ENCODE measurements at places on chromosomes 2 and 18. TPM values are rescaled to one million over a fixed set of nuclear protein-coding genes. Genes with fewer than 3 reads are reported as not detected.

GRCh38 chr18:74902147-74902455, 304.4 kb downstream of the ZNF407 start:
- DNase-seq = no peak

GRCh38 chr2:18762667-18763066, 173.3 kb upstream of the NT5C1B start:
- no peak for DNase-seq

- DNase-seq = no peak
These were observed 351.7 kb downstream of the RAD51AP2 start for GRCh38 chr2:17166506-17166905.

DNA sequence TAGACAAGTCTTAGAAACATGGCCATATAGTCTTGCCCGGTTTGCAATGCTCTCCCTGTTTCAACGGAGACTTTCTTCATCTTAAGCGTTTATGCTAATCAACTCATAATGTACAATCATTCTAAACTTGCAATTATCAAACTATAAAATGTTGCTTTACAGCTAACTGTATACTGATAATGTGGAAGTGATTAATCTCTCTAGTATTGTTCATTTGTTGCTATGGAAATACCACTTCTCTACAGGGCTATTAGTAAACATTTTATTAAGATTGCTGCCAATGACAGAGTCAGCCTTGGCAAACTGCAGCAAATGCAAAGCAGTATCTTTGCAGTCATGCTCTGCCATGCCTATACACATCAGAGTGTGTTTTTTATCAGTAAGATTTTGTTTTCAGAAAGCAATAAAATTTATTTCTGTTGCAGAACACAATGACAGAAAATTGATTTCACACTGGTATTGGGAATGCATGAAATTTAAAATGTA, 1201.8 kb upstream of the CDH2 start:
- DNase-seq = no peak

DNA sequence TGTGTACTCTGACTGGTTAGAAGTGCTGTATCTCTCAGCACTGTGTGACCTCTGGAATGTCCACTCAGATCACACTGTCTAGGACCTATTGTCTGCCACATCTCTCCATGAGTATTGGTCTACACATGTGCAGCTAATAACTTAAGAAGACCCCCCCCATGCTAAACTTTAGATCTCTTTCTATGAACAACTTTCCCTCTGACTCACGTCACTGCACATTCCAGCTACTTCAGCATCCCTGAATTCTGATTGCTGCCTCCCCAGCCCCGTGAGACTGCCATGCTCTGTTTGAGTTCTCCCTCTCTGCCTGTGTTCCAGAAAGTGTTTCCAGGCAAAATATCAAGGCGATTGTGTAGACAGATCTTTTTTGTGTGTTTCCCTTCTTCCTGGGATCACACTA, 41.8 kb downstream of the RAPGEF4 start:
- no peak for DNase-seq

- no peak for DNase-seq
These were observed 202.4 kb downstream of the FHOD3 start for GRCh38 chr18:36499938-36500337.

GRCh38 chr18:6728331-6728730, 1.2 kb upstream of the ARHGAP28 start:
- DNase-seq = no peak

DNA sequence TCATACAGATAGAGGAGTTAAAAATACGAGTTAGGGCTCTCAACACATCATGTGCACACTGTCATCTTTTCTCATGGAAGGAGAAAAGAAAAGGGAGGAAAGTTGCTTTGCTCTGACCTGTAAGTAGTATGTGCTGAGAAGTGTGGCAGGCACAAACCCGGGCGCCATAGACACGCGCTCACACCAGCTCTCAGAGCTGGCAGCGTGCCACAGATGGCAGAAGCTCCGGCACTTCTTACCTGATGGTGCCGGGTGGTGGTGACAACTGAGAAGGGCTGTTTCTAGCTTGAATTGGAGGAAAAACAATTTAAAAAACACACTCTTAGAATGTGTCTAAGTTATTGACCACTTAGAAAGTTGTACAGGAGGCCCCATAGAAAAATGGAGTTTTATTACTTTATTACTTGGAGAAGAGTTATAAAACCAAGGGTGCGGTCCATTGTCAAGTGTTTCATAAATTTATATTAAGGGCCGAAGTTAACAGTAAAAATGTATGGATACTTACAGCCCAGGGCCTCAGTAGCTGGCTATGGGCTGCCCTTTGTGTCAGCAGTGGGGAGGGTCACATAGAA, 92.2 kb downstream of the DPP4 start:
- DNase-seq = no peak

- peak; percentile 62 for DNase-seq
These were observed 77.2 kb upstream of the TXNDC2 start for GRCh38 chr18:9808295-9809241.

DNA sequence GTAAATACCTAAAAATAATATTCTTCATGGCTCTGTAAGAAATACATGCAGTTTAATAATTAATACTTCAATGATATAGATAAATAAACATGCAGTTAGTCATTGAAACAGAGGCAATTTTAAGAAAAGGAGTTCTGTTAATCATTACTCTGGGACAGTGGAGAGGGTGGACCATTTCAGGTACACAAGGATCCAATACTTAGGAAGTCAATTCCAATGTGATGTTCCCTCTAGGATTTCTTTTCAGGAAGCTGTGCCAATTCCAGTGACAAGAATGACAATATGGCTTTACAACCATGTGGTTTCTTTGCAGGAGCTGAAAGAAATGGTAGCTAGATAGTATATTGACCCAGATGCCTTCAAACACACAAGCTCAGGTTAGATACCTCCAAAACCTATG, 175.8 kb upstream of the NETO1 start:
- no peak for DNase-seq

GRCh38 chr2:25335204-25335603, 6.5 kb downstream of the DNMT3A start:
- DNase-seq = no peak

- DNase-seq = no peak
These were observed 3.6 kb downstream of the ALK start for GRCh38 chr2:29917781-29918180.

DNA sequence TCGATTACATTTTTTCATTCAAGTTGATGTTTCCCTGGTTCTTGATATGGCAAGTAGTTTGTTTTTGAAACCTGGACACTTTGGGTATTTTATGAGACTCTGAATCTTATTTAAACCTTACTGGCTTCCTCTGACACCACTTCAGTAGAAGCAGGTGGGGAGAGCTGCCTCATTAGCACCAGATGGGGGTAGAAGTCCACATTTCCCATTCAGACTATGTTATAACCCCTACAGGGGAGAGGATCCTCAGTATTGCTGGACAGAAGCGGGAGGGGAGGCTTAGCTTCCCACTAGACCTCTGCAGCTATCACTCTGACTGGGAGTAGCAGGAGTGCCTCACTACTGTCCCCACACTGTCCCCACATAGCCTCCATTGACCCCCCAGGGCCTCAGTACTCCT, 145.3 kb upstream of the SLC35G4 start:
- DNase-seq = no peak

DNA sequence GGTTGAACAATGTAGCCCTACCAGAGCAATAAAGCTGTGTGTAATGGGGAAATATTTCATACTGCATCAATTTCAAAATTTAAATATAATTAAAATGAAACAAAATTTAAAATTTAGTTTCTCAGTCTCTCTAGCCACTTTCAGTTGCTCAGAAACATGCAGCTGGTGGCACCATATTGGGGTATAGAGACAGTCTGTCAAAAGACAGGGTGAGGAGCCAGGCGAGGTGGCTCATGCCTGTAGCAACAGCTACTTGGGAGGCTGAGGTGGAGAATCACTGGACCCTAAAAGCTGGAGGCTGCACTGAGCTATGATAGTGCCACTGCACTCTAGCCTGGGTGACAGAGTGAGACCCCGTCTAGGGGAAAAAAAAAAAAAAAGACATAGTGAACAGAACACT, 20.1 kb downstream of the ANXA4 start:
- no peak for DNase-seq

DNA sequence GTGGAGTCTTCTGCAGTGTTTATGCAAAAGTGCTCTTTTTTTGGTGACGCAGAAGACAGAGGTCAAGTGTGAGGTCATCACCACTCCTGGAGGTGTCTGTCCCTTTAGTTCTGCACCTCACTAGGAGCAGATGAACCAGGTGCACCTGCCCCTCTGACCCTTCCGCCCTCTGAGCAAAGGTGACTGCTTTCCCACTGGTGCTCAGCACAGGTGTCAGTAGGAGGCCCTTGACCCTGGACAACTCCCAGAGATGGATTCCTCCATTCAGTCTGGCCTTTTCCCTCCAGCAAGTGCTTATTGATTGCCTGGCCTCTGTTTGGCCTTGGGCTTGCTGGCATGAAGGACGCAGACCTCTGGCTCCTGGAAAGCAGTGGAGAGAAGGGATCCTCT, 8.7 kb upstream of the SLC4A3 start:
- no peak for DNase-seq

DNA sequence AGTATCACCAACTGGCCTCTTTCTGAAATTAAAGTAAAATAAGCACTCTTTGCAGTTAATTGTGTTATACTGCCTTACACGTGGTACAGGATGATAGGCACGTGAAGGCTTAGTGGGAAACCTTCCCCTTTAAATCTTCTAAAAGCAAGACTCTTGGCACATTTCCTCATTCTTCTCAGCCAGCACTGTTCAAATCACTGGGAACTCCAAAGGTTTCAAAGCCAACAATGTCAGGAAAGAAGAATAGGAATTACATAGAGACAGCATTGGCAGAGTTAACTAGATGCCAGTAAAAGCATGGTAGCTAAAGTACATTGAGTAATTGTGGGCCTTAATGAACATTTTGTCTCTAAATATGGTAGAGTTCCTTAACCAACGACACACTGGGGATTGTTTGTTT, 96.4 kb downstream of the DTNA start:
- DNase-seq = no peak

- no peak for DNase-seq
These were observed 29.3 kb upstream of the INSIG2 start for GRCh38 chr2:118058951-118059350.

GRCh38 chr2:235747786-235748091, 253.9 kb downstream of the AGAP1 start:
- no peak for DNase-seq

DNA sequence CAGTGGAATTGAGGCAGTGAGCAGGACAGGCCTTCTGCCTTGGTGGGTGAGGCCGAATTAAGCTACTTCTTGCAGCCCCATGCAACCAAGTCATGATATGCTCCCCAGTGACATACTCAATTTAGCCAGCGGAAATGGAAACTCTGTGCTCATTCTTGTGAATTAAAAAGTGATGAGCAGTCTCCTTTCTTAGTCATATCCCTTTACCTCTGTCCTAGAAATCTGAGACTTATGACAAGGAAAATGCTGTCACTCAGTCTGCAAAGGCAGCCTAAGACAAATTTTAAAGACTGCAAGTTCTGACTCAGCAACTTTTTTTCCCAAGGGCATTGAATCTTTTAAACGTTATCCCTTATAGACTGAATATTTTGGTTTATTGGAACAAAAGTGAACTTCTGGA, 218.2 kb downstream of the SH3BP4 start:
- DNase-seq = no peak

- no peak for DNase-seq
These were observed 96.2 kb upstream of the RMP24 start for GRCh38 chr18:35876243-35876642.

DNA sequence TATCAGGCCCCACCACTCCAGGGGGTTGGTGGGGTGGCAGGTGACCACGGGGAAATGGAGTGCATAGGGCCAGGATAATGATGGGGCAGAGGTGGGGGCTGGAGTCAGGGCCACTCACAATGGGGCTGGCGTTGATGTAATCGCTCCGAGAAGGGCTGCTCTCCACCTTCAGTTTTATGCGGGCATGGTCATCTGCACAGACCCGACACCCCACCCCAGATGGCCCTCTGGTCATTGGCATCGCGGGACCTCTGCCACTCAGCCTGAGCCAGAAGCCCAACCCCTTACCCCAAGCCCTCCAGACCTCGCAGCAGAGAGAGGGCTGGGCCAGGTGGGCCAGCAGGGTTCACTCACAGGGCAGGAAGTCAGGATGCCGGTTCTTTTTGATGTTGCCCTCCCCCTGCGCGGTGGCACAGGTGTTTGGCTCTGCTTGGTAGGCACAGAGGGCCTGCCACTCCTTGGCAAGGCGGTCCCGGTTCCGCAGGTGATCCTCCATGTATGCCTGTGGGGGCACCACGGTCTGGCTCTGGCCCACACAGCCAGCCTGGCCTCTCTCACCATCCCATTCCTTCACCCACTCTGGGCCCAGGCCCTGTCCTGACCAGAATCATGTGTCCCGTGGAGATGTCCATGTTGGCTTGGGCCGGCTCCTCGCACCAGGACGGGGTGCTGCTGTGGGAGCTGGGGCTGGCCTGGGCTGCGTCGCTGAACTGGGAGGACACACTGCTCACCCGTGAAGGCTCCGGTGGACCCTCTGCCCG, 12.4 kb downstream of the PTPRN start:
- peak; percentile 26 for DNase-seq

- no peak for DNase-seq
These were observed 31.2 kb upstream of the HPCAL1 start for GRCh38 chr2:10271509-10271908.

DNA sequence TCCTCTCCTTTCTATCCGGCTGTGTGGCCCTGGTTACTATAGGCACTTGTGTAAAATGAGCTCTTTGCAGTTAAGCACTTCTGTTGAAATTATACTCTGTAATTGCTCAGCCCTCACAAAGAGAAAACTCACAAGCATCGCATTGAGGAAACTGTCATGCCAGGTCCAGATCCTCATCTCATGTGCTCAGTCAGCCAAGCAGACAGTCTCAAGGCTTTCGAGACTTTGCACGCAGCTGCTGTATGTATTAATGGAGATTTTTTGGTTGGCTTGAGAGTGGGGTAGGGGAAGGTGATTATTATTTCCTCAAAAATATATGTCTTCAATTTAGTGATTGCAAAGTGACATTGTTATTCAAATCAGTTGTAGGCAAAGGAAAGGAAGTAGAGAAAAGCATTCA, 33.0 kb upstream of the PHLPP1 start:
- DNase-seq = no peak

DNA sequence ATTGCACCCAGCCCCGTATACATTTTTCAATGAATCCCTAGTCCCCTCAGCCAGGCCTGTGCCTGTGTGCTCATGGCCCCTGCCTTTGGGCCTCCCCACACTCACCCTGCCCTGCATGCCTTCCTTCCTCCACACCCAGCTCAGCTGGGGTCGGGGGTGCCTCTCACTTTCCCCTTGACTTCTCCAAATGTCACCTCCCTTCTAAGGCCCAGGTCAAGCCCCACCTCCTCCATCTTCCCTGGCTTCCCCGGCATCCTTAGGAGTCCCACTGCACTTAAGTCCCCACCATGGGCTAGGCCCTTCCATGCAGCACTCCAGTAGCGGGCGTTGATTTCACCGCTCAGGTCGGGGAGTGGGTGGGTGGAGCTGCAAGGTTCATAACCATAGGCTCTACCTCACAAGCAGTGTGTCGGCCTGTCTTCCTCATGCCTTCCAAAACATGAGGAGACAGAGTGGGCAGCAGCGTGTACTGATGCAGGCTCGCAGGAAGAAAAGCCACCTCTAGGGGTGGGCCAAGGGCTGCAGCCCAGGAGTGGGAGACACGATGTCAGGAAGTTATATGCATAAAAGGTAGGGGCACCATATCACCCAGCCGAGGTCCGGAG, 47.7 kb downstream of the DNMT3A start:
- no peak for DNase-seq

The CCDC88A gene
- polyA plus RNA-seq = 105 TPM

The PCARE gene
- 0.03 TPM for polyA plus RNA-seq

The AKAIN1 gene
- polyA plus RNA-seq = not detected

The ABCG5 gene
- 0.45 TPM for polyA plus RNA-seq

The TEX44 gene
- polyA plus RNA-seq = not detected

The C2orf78 gene
- not detected for polyA plus RNA-seq

The GLB1L gene
- 17.4 TPM for polyA plus RNA-seq

The SLC40A1 gene
- polyA plus RNA-seq = 242 TPM

The STPG4 gene
- polyA plus RNA-seq = 0.18 TPM

The NMUR1 gene
- polyA plus RNA-seq = 0.63 TPM

The ABCB11 gene
- polyA plus RNA-seq = 0.04 TPM

The CAPN14 gene
- polyA plus RNA-seq = 0.24 TPM

The ABCG8 gene
- polyA plus RNA-seq = 0.63 TPM
